ENCODE measurements at places on chromosomes 2 and 18.

GRCh38 chr2:70069049-70069448, 18.2 kb upstream of the PCBP1 start:
- DNase-seq: no peak

DNA sequence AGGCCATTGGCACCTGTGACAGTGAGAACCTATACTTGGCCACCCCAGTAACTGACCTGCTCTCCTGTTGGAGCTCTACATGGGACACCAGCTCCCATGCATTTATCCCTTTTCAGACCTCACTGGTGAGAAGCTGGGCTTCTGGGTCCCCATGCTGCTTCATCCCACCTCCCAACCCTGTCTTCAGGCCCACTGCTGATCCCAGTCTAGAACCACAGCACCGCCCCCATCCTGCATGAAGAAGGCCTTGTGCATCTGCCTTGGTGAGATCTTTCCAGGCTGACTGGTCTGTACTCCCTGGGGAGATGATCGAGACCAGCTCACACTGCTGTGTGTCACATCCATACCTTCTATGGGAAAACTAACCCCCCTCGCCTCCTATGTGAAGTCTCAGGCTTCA, 22.7 kb downstream of the TTC32 start:
- no peak for DNase-seq

- peak; percentile 40 for DNase-seq
Observed at GRCh38 chr18:3984163-3984757, 470.8 kb downstream of the DLGAP1 start.

DNA sequence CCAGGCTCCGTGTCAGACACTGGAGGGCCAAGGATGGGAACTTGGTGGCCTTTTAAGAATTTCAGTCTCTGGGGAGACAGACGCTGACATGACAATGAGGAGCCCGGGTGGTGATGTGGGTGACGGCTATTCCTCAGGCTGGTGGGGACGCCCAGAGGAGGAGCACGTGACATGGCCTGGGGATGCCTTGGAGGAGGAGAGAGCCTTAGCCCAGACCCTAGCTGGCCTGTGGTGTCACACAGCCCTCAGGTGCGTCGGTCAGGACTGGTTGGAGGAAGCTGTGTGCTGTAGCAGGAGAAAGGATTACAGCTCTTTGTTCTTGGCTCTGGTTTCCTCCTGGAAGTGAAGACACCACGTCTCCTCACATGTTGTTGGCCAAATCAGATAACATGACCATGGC, 40.0 kb upstream of the SCLY start:
- no peak for DNase-seq

DNA sequence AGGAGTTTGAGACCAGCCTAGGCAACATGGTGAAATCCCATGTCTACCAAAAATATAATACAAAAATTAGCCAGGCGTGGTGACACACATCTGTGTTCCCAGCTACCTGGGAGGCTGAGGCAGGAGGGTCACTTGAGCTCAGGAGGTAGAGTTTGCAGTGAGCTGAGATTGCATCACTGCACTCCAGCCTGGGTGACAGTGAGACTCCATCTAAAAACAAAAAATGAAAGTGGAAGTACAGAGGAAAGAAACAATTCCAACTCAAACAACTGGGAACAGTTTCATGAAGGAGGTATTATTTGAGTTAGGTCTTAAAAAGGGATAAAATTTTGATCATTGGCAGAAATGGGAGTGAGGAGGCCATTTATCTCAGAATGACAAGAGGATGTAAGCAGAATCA, 6.3 kb upstream of the RAB1A start:
- no peak for DNase-seq

DNA sequence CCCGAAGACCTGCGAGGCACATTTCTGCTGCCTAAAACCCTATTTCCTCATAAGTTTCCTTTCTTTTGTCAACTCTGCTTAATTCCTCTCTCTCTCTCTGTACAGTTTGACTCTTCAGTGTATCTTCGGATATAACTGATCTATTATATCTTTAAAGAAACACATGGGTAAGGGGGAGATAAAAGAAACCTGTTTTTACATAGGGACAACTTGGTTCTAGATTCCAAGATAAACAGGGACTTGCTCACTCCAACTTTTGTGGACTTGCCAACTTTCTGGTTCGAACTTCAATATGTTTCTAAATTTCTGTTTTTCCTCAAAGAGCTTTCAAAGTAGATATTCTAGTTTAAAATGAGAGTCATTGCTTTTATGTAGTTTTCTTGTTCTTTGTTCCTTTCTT, 182.7 kb upstream of the EPC2 start:
- peak; percentile 63 for DNase-seq

GRCh38 chr2:130302164-130302886, 40.4 kb upstream of the IMP4 start:
- DNase-seq: no peak

GRCh38 chr2:185583058-185583816, 155.4 kb upstream of the FSIP2 start:
- DNase-seq: no peak
